Head of caudate nucleus (tissue), 42 donors: ENCODE measurements at places on chromosomes 1 and 21.

- no peak for DNase-seq
Measured at GRCh38 chr1:211749251-211749650, 73.8 kb upstream of the NEK2 start.

DNA sequence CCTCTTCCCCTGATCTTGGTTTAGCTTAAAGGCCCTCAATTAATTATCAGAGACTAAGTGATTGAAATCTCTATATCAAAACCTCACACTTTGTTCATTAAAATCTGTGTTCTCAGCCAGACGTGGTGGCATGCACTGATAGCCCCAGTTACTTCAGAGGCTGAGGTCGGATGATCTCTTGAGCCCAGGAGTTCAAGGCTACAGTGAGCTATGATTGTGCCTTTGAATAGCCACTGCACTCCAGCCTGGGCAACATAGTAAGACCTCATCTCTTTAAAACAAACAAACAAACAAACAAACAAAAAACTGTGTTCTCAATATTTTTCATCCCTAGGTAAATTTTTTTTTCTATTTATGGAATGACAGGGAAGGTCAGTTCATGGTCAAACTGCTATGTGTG, 18.7 kb downstream of the TRMT13 start:
- no peak for DNase-seq

GRCh38 chr1:8077120-8077573, 51.0 kb upstream of the ERRFI1 start:
- DNase-seq = no peak

GRCh38 chr1:107250169-107250568, 109.3 kb downstream of the NTNG1 start:
- DNase-seq = no peak
